ENCODE measurements at places on chromosomes 6 and 20.

DNA sequence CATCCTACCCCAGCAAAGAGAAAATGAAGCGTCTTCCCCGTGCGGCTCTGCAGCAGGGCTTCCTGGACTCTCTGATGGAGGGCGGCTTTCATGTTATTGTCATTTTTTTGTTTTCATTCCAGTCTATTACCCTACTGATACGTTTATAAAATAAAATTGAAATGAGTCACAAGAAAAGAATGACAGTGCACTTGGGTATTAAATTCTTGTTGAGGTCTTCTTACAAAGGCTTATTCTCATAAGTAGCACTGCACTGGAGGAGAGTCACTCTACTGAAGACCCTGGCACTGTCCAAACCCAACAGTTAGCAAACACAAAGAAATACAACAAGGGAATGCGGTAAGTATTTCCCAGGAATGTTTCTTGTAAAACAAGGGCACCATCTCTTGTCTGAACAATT lies 379.3 kb downstream of the MAFB start:
- DNase-seq, result no peak

DNA sequence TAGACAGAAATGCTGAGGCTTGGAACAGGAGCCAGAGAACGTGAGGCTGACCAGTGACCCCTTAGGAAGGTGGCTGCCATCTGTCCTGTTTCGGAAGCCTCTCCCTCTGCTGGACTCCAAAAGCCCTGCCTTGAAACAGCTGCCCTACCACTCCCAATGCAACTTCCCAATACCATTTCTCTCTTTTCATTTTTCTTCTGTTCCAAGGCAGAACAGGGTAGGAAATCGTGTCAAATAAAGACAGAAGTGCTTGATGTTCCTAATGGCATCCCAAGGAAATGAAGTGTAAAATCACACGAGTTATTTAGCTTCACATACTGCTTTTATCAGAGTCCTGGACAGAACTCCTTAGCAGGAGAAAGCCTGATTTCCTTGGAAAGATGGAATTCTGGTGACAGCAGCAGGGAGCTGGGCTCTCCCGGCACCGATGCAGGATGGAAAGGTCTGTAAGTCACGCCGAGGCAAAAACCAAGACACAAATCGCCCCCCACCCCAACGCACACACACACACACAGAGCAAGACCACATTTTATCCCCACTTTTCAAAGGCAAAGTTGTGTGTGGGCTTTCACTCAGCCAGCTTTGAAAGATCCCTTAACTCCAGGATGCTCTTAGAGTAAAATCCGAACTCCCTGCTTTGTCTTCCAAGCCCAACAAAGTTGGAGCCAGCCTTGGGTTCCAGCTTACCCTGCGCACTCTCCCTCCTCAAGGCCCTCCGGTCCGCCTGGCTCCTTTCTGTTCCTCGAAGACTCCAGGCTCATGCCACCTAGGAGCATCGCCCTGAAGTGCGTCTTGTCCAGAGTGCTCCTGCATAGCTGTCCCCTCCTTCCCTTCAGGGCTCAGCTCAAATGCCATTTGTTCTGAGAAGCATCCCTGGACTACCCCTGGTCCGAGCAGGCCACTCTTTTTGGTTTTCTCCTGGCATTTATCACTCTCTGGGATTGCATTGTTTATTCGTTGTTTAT lies 11.6 kb upstream of the STX16 start:
- no peak for DNase-seq

- DNase-seq, result no peak
Measured at GRCh38 chr20:33132513-33133372, 35.2 kb upstream of the BPIFA2 start.

- DNase-seq, result no peak
Measured at GRCh38 chr6:145887969-145888368, 73.4 kb upstream of the FBXO30 start.

DNA sequence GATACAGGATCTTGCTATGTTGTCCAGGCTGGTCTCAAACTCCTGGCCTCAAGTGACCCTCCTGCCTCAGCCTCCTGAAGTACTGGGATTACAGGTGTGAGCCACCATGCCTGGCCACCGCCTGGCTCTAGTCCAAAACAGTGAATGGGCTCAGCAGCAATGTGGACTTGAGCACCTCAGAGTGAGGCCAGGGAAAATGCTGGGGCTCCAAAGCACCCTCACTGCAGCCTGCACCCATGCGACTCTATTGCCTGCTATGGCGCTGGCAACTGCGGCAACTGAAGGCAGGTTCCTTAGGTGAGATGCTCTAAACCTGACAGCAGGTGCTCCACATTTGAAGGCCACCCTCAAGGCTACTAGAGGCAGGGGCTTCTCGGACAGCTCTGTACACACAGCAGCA lies 26.5 kb downstream of the MAP1LC3A start:
- DNase-seq, result no peak

GRCh38 chr6:68654134-68654533 lies 19.1 kb downstream of the ADGRB3 start:
- DNase-seq, result no peak

DNA sequence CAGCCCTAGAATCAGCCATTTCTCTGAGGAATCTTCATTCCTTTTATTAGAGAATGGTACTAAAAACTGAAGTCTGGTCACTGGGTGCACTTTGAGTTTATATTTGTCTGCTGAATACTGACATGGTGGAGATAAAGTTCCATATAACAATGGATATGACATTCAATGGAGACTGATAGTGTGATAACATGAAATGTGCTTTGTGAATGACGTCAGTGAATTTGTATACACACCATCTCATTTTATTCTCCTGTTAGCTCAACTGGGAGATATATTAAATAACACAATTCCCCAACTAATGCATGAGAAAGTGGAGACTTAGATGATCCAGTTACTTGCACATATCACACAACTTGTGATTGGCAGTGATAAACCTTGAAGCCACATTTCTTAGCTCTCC lies 446.7 kb downstream of the DOK5 start:
- no peak for DNase-seq

All from effector memory CD4-positive, alpha-beta T cell (primary cell).